ENCODE measurements at places on chromosomes 16 and 17. TPM values are rescaled to one million over a fixed set of nuclear protein-coding genes. Genes with fewer than 3 reads are reported as not detected.

- peak; percentile 71 for DNase-seq
- no peaks in the 10 kb centered on the region for H3K4me1 ChIP-seq
- H3K36me3 ChIP-seq: no peaks in the 10 kb centered on the region
- no peak overlapping the region for H3K4me3 ChIP-seq
- H3K27ac ChIP-seq: no peak overlapping the region
- H3K27me3 ChIP-seq: no peaks in the 10 kb centered on the region
These were observed 32.1 kb upstream of the SMURF2 start for GRCh38 chr17:64694207-64694606.

LHX1 gene
- polyA plus RNA-seq: not detected

TP53TG3B gene
- polyA plus RNA-seq: 0.92 TPM

DNA sequence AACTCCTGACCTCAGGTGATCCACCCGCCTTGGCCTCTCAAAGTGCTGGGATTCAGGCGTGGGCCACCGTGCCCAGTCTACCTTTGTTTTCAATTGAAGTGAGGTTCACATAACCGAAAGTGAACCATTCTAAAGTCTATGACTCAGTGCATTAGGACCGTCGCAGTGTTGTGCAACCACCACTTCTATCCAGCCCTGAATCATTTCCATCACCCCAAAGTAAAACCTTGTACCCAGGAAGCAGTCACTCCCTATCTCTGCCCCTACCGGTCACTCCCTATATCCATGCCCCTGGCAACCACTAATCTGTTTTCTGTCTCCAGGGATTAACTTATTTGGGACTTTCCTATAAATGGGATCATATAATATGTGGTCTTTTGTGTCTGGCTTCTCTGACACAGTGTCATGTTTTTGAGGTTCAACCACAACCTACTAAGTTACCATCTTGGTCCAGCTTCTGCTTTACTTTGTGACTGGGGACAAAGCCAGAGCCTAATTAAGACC is 28.3 kb upstream of the CDC42EP4 start:
- no peaks in the 10 kb centered on the region for H3K27me3 ChIP-seq
- no peak overlapping the region for H3K4me3 ChIP-seq
- peaks cover 75% of the 10 kb centered on the region for H3K4me1 ChIP-seq
- no peaks in the 10 kb centered on the region for H3K36me3 ChIP-seq

PRSS33 gene
- not detected for polyA plus RNA-seq

OR1A1 gene
- not detected for polyA plus RNA-seq

GRCh38 chr16:75226550-75227360 is 8.0 kb downstream of the CTRB1 start:
- H3K27me3 ChIP-seq: no peaks in the 10 kb centered on the region
- H3K36me3 ChIP-seq: peaks cover 42% of the 10 kb centered on the region
- no peak overlapping the region for H3K27ac ChIP-seq
- DNase-seq: no peak
- H3K4me1 ChIP-seq: peaks cover 6% of the 10 kb centered on the region

DNA sequence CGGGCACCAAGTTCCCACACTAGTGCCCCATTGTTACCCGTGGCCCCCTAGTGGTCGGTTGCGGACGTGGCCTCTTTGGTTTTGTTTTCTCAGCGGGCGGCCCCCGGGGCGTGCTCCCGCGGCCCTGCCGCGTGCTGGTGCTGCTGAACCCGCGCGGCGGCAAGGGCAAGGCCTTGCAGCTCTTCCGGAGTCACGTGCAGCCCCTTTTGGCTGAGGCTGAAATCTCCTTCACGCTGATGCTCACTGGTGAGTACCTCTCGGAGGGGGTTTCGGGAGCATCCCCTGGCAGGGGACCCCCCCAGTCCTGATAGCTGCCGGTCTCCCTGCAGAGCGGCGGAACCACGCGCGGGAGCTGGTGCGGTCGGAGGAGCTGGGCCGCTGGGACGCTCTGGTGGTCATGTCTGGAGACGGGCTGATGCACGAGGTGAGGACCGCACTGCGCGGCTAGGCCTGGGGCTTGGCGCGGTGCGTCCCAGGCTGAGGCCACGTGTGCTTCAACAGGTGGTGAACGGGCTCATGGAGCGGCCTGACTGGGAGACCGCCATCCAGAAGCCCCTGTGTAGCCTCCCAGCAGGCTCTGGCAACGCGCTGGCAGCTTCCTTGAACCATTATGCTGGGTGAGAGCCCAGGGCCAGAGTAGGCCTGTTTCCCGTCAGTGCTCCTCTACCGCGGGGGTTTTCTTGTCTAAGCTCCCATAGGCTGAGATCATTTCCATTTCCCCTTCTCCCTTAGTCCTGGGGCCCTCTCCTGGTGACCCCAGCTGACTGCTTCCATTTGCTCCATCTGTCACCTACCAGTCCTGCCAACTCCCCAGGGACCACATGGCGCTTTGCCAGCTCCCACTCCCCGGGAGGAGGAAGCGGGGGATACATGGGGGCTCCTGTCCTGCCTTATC is 1.7 kb downstream of the SPHK1 start:
- peaks cover 47% of the 10 kb centered on the region for H3K4me1 ChIP-seq
- DNase-seq: peak; percentile 85
